HepG2 (cell line): ENCODE measurements at places on chromosomes 5 and 9. TPM values are rescaled to one million over a fixed set of nuclear protein-coding genes. Genes with fewer than 3 reads are reported as not detected.
A peak's percentile ranks its signal among the peaks of the same experiment; 100 is the strongest.

Gene FNIP1
- total RNA-seq = 29.3 and 39.7 TPM in 2 replicates

GRCh38 chr5:109705596-109705995 is 15.9 kb downstream of the MAN2A1 start:
- DNase-seq = no peak

GRCh38 chr5:40124367-40124766 is 555.3 kb upstream of the PTGER4 start:
- DNase-seq = no peak

DNA sequence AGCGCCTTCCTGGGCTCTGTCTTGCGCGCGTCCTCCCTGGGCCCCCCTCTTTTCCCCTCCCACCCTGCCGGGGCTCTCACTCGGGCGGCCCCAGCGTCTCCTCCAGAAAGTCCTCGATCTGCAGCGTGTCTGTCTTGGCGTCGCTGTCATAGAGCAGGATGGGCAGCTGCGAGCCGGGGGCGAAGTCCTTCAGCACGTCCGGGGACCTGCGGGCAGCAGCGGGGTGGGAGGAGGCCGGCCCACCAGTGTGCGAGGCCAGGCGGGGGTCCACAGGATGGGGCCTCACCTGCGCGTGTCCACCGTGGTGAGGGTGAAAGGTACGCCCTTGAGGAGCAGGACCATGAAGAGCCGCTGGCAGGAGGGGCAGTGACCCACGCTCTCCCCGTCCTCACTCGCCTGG is 1.0 kb downstream of the CLIC3 start:
- no peak for DNase-seq

GRCh38 chr5:77935506-77936364 is 159.6 kb upstream of the TBCA start:
- DNase-seq = no peak

DNA sequence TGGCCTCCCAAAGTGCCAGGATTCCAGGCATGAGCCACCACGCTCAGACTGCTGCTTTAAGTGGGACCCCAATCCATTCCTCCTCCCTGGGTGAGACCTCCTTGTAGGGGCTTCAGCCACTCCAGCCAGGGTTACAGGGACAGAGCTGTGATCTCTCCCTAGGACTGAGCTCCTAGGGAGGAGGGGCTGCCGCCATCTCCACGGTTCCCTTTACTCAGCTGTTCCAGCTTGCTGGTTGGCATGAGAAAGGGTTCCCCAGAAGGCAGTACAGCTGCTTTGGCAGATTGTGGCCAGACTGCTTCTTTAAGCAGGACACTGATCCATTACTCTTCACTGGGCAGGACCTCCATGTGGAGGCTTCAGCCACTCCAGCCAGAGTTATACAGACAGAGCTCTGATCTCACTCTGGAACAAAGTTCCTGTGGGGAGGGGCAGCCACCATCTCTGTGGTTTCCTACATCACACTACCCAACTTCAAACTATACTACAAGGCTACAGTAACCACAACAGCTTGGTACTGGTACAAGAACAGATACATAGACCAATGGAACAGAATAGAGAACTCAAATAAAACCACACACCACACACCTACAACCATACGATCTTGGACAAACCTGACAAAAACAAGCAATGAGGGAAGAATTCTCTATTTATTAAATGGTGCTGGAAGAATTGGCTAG is 7.2 kb downstream of the INSL6 start:
- DNase-seq = no peak

GRCh38 chr9:96006296-96006879 is 130.9 kb downstream of the ERCC6L2 start:
- no peak for DNase-seq

DNA sequence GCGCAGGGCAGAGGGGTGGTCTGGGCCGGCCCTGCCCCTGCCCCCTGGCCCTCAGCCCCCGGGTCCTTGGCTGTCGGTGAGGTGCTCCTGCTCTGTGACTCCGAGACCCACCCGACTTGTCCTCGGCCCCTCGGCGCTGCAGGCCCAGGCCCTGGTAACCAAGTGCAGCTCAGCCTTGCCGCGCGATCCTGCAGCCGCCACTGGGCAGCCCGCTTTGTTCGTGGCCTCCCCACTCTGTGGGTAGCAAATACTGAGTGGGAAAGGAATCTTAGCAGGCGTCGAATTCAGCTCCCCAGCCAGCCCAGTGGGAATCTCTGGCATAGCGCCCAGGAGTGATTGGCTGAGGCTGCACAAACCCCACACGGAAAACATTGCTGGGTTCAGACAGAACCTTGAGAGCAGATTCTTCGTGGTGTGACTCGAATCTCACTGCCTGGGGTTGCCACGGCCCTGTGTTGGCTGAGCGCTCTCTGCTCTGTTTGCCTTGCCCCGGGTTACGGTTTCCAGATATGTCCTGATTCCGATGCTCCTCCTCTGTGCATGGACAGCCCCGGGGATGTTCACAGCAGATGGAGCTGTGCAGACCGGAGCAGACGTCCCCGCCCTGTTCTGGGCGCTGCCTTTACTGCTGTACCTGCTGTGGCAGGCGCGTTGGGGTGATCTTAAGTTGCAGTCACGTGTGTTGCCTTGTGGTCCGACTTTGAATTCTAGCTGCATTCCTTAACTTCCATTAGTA is 13.4 kb upstream of the EXOC3 start:
- no peak for DNase-seq

Gene PCDH1
- total RNA-seq = 0.11 and 0.13 TPM in 2 replicates

Gene CCDC180
- total RNA-seq = 1.5 and 2.5 TPM in 2 replicates

Gene CDH6
- not detected in 2 replicates for total RNA-seq

- no peak for DNase-seq
These were observed 72.9 kb downstream of the ANGPTL2 start for GRCh38 chr9:127049581-127049980.

DNA sequence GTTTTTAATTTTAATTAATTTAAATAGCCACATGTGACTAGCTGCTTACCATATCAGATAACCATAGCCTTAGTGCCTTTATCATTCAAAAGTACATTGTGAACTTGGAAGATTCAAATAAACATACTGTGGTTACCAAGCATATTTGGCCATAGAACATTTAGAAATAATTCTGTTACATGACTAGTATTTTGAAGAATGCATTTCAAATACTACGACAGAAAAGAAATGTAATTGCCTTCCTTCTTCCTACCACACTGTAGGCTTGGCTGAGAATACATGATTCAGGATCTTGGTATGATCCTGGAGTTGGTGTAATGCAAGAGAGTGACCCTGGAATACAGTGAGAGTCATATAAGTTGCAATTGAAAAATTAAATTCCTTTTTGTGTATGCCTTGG is 109.7 kb upstream of the PCA3 start:
- DNase-seq = no peak

Gene BTNL8
- not detected in 2 replicates for total RNA-seq

Gene IFNK
- not detected in 2 replicates for total RNA-seq

Gene DNAJC18
- 6.5 and 9.6 TPM in 2 replicates for total RNA-seq

DNA sequence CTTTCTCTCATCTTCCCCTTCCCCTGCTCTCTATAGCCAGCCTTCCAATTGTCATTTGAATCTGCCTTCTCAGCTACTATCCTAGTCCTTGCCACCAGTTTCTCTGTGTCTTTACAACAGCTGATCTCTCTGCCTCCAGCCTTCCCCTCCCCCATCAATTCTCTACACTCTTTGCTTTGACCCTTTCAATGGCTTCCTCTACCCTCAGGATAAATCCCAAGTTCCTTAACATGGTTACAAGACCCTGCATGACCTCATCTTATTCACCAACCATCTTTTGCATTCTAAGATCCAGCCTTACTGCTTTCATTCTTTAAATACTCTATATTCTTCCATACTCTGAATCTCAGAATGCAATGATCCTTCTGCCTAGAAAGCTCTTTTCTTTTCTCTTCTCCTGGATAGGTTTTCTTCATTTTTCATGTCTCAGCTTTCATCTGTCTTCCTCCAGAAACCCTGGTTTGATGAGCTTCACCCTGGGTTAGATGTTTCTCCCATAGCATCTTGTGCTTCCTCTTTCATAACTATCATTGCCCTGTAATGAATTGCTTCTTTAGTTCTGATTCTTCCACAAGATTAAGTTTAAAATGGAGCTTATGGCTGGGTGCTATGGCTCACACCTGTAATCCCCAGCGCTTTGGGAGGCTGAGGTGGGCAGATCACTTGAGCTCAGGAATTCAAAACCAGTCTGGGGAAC is 58.6 kb upstream of the ZSWIM6 start:
- no peak for DNase-seq

Gene TRAPPC13
- total RNA-seq = 19.6 and 24.3 TPM in 2 replicates

DNA sequence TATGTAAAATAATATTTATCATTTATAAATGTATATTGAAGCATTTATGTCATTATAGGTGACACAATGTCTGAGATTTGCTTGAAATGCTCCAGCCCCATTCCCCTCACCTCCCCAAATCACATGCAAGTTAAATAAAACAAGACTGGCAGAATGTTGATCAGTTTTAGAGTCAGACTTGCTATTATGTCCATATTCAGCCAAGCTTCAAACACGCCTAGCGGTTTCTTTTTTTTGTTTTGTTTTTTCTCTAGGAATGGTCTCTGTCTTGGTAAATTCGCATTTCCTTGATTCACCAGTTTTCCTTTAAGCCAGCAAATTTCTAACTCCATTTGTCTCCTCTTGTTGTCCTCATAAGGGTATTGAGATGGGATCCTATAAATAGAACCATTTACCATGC is 153.0 kb upstream of the HMHB1 start:
- no peak for DNase-seq

Gene PTGDS
- 0.33 TPM in 1 of 2 replicates, not detected in the other for total RNA-seq

GRCh38 chr5:164336906-164337305 is 831.5 kb downstream of the MAT2B start:
- DNase-seq = no peak

Gene SLC22A4
- 0.62 and 0.83 TPM in 2 replicates for total RNA-seq

GRCh38 chr5:124990723-124991122 is 244.3 kb upstream of the ZNF608 start:
- no peak for DNase-seq

- no peak for DNase-seq
These were observed 15.4 kb upstream of the RANBP17 start for GRCh38 chr5:170846416-170846815.

GRCh38 chr5:38809388-38810359 is 36.1 kb upstream of the OSMR start:
- DNase-seq = peak; percentile 68

Gene AFAP1L1
- total RNA-seq = 0.38 and 0.66 TPM in 2 replicates

Gene SLC1A1
- total RNA-seq = not detected in 2 replicates

GRCh38 chr5:143836161-143836725 is 24.3 kb downstream of the HMHB1 start:
- no peak for DNase-seq

Gene C5orf58
- not detected in 2 replicates for total RNA-seq

Gene TMEM215
- not detected in 2 replicates for total RNA-seq

GRCh38 chr5:159552751-159553150 is 222.5 kb upstream of the IL12B start:
- no peak for DNase-seq

Gene POU5F2
- total RNA-seq = 0.10 and 0.38 TPM in 2 replicates

DNA sequence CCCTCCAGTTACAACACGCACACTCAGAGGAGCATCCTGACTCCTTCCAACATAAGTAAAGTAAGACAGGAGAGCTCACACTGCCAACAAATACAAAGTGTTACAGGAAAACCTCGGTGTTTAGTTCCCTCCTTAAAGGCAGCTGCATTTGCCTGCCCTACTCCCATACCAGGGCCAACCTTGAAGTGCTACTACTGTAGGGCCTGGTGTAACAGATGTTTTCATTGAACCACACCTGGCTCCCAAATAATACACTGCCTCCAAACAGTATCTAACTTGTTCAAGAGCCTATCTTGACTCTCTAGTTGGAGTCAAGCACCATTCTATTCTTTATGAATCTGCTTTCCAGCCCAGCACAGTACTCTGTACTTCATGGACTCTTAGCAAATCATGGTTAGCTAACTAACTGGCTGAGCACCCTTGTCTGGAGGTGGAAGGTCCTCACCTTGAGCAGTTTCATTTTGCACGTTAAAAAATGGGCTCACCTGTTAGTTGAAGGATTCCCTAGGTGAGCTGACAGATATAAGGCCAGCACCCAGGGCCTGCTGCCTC is 34.6 kb downstream of the TTC39B start:
- no peak for DNase-seq

Gene SH3TC2
- total RNA-seq = 0.71 and 0.94 TPM in 2 replicates

DNA sequence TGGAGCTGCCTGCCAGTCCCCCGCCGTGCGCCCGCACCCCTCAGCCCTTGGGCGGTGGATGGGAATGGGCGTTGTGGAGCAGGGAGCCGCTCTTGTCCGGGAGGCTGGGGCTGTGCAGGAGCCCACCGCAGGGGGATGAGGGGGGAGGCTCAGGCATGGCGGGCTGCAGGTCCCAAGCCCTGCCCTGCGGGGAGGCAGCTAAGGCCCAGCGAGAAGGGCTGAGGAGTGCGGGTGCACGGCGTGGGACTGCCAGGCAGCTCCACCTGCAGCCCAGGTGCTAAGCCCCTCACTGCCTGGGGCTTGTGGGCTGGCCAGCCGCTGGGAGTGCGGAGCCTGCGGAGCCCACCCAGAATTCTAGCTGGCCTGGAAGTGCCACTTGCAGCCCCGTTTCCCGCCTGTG is 991.7 kb upstream of the ARRDC3 start:
- DNase-seq = no peak

Gene C9orf153
- total RNA-seq = 0.44 TPM in 1 of 2 replicates, not detected in the other

Gene SPATA6L
- total RNA-seq = 0.95 and 1.9 TPM in 2 replicates

Gene TMC1
- 0.02 TPM in 1 of 2 replicates, not detected in the other for total RNA-seq

- DNase-seq = no peak
These were observed 102.4 kb upstream of the PCSK5 start for GRCh38 chr9:75788006-75788634.

Gene PPP1R26
- total RNA-seq = 7.1 and 11.6 TPM in 2 replicates

Gene PAEP
- 0.38 and 0.75 TPM in 2 replicates for total RNA-seq

Gene NRARP
- total RNA-seq = 0.14 and 0.22 TPM in 2 replicates

DNA sequence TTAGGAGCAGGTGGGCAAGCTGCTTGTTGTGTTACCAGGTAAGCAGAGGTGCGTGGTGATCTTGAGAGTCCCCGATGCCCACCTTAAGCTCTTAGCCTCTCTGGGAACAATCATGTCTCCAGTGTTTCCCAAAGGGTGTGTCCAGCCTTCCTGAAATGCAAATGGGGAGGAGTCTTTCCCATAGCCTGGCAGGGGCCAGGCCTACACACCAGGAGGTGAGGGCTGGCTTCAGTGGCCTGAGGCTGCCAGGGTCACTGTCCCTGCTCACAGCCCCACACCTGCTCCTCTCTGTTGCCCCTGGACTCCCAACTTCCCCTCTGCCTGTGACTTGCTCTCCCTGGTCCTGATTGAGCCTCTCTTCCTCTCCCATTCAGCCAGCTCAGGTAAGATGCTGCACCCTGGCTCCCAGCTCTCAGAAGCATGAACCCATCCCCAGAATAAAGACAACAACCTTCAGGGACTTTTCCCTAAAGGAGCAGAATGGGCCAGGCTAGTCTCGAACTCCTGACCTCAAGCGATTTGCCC is 65.7 kb upstream of the PHYKPL start:
- no peak for DNase-seq
